ENCODE measurements at places on chromosomes 16 and 17. TPM values are rescaled to one million over a fixed set of nuclear protein-coding genes. Genes with fewer than 3 reads are reported as not detected.

DNA sequence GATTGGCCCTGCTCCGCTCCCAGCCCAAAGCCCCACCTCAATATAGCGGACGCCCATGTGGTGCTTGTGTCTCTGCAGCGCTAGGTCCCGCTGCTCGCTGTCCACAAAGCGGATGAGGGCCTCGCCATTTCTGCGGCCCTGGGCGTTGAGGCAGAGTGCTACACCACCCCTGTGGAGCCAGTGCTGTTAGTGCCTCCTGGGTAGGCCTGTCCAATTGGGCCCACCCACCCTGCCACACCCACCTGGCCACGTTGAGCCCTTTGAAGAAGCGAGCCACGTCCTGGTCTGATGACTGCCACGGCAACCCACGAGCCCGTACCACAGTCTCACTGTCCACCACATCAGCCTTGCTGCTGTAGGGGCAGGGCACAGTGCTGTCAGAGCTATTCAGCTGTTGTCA, 3.6 kb downstream of the ESRP2 start:
- no peaks in the 10 kb centered on the region for H3K36me3 ChIP-seq
- H3K27ac ChIP-seq, result no peak overlapping the region
- no peaks in the 10 kb centered on the region for H3K27me3 ChIP-seq
- DNase-seq, result no peak

DNA sequence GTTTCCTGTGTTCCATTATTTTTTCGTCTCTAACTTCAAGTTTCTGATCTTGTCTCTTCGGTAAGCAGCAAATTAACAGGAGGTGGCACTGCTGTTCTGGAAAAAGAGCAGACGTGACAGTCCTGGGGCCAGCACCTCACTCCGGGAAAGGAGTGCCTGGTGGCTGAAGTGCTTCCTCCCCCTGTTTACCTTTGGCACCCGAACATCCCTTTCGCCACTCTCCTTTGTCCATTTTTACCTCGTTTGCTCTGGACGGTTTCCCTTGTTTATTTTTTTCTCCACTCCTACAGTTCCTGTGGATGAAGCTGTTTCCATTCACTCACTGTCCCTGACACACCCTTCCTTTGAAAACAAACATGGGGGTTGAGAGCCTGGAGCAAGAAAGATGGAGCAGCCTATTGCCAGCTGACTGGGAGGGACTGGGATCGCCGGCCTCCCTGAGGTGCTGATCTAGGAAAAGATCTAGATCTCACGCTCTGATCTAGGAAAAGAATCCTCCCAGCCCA, 12.6 kb downstream of the SAP30BP start:
- H3K4me3 ChIP-seq, result no peak overlapping the region
- H3K27me3 ChIP-seq, result no peaks in the 10 kb centered on the region
- peaks cover 60% of the 10 kb centered on the region for H3K4me1 ChIP-seq

The GNG13 gene
- not detected for total RNA-seq

- no peaks in the 10 kb centered on the region for H3K36me3 ChIP-seq
- H3K27ac ChIP-seq, result no peak overlapping the region
- peaks cover 95% of the 10 kb centered on the region for H3K27me3 ChIP-seq
Measured at GRCh38 chr16:51129105-51129504, 22.0 kb downstream of the SALL1 start.

GRCh38 chr16:4746991-4747574, 12.7 kb downstream of the DNAAF8 start:
- peaks cover 11% of the 10 kb centered on the region for H3K4me1 ChIP-seq
- no peak overlapping the region for H3K4me3 ChIP-seq
- H3K27me3 ChIP-seq, result no peaks in the 10 kb centered on the region
- H3K36me3 ChIP-seq, result peaks cover 33% of the 10 kb centered on the region
- no peak overlapping the region for H3K27ac ChIP-seq
- no peak for DNase-seq

Data from left ventricle myocardium inferior (tissue), 1 donor.